Skeletal muscle cell (primary cell): ENCODE measurements at places on chromosomes 7 and 10.

DNA sequence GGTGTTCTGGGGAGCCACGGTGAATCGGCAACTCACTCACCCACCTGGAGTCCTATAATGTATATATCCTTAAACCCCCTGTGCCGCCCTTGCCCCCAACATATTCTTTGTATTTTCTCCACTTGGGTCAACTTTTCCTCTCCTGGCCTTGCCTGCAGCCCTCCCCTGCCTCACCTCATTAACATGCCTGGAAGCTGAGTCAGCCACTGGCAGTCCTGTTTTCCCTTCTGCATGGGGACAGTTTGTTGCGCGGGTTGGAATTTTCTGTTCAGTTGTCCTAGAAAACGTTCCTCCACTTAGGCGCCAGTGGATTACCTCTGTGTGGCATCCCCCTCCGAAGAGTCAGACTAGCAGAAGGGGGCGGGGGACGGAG is 97.4 kb downstream of the C10orf105 start:
- peak; percentile 10 for DNase-seq

DNA sequence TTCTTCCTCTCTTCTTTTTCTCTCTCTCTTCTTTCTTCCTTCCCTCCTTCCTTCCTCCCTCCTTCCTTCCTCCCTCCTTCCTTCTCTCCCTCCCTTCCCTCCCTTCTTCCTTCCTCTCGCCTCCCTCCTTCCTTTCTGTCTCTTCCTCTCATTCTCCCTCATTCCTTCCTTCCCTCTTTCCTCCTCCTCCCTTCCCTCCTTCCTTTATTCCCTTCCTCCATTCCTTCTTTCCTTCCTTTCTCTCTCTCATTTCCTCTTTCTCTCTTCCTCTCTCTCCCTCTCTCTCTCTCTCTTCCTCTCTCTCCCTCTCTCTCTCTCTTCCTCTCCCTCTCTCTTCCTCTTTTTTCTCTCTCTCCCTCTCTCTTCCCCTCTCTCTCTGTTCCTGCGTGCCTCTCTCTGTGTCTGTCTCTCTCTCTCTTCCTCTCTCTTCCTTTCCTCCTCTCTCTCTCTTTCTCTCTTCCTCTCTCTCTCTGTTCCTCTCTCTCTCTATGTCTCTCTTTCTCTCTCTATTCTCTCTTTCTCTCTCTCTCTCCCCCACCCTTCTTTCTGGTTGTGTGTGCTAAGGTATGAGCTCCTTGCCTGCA is 80.1 kb upstream of the PFKP start:
- no peak for DNase-seq

DNA sequence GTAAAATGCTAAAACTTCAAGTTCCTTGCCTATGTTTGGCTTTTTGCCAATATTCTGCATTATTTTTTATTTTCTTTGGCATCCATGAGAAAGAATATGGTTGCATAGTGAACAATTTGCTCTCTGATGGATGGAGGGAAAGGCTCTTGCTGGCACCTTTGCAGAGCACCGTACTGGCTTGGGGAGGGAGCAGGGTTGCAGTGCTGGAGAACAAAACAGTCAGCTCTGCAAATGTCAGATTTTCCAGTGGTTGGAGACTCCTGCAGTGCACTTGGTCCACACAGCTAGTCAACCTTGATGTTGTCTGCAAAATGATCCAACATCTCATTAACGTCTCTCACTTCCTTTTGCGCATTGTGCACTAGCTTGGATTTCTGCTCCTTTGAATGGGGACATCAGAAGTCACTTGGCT is 100.8 kb downstream of the ANLN start:
- DNase-seq, result no peak

DNA sequence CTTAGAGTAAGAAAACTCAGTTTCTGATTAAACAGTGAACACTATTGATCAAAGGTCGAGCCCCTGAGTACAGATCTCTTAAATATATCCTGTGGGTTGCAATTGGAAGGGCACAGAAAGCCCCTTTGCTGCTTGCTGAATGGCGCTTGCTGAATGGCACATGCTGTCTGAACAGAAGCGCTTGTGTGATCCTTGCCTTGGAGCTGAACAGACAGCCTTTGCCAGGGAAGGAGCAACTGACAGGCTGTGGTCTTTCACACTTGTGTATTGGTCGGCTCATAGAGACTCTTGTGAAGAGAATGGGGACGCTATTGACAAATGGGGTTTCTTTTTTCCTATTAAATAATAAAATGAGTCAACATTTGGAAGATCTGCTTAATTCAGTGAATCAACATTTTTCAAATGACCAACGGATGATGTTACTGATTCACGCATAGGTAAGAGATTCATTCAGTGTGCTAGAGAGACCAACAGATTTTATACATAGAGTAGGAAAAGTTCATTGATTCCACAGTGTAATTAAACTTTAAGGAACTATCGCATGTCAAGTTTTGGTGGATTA is 99.4 kb upstream of the TNS3 start:
- no peak for DNase-seq

DNA sequence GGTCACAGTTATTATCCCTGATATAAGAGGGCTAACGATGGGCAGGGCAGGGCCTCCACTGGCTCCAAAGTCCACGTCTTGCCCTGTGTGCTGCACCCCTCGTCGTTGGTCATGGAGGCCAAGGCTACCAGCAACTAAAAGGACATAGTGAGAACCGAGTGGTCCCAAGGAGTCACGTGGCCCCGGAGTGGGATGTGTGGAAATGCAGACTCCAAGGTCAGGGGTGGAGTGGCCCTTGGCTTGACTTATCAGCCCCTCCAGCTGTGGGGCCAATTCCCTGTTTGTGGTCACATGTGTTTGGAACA is 30.7 kb downstream of the BTBD16 start:
- DNase-seq, result no peak

- peak; percentile 33 for DNase-seq
Measured at GRCh38 chr7:66697449-66698438, 42.8 kb upstream of the RABGEF1 start.

DNA sequence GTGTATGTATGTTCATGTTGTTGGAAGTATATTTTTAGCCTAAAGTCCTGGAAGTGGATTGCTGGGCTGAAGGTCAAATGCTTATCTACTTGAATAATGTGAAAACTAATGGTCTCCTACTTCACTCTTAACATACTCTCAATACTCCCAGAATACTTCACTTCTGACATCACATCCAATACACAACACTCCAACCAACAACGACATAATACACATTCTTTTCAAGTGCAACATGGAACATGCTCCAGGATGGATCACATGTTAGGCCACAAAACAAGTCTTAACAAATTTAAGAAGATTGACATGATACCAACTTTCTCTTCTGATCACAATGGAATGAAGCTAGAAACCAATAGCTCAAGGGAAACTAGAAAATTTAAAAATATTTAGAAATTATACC is 126.9 kb upstream of the ADCY1 start:
- DNase-seq, result no peak

DNA sequence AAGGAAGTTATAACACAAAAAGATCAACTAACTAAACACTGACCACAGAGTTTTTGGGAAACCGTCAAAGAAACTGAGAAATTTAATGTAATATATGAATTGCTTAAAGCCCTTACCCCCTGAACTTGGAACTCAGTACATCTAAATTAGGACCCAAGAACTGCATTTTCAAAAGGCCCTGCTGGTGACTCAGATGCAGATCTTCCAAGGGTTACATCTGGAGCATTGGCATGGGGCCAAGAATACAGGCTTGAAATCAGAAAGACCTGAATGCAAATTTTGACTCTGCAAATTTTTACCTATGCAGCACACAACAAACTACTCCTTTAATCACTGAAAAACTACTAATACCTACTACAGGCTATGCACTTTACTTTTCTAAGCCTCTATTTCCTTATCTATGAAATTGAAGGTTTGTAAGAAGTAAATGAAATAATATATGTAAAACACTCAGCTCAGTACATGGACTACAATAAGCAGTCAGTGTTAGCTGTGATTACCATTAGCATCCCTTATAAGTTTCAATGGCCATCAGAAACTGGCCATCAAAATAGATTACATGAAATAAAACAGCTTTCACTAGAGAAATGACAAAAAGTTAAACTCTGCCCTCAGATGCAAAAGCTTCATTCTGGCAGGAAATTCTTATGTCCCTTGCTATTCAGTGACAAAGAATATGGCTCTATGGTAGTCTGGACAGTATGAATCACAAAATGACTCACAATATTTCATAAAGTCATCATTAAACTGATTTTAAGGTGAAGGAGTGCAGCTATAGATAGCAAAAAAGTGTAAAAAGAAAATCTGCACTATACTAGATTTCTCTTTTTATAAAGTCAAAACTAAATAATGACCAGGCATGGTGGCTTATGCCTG is 43.6 kb downstream of the NSUN6 start:
- DNase-seq, result peak; percentile 64

GRCh38 chr7:43674559-43675436 is 54.5 kb downstream of the COA1 start:
- DNase-seq, result peak; percentile 62

- no peak for DNase-seq
Measured at GRCh38 chr7:104653825-104654401, 325.5 kb downstream of the LHFPL3 start.

DNA sequence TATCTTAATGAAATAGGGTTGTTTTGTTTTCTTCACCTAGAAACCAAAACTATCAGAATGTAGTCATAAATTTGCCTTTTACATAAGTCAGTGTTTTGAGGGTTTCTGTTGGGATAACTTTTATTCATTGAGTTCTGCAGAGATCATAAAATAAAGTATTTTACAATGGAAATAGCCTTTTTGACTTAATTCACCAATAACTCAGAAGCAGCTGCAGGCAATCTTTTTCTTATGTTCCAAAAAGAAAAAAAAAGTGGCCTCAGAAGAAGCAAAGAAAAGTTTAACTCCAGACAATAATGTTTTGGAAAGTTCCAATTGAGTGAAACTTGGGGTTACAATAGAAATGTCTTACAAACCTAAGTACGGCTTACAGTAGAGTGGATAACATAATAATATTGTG is 491.7 kb upstream of the NRP1 start:
- DNase-seq, result no peak

GRCh38 chr10:33355274-33355673 is 20.8 kb upstream of the NRP1 start:
- no peak for DNase-seq

GRCh38 chr10:92419740-92420545 is 129.0 kb downstream of the MARCHF5 start:
- peak; percentile 6 for DNase-seq

GRCh38 chr10:76905251-76905650 is 732.4 kb downstream of the KCNMA1 start:
- DNase-seq, result no peak

DNA sequence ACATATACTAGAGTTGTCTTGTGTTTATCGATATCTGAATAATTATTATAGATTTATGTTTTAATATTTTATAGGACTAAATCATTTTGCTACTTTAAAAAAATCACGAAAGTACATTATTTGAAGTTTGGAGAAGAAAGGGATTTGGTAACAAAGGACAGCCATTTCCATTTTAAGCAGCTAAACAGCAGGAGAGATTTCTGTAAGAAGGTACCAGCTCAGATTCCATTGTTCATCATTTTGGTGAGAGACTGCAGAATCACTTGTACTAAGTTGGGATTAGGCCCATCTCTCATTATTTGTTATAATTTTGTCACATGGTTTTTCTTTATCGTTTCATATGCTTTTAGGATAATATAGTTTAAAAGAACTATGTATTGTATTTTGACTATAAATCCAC is 46.7 kb downstream of the PALS2 start:
- DNase-seq, result no peak

DNA sequence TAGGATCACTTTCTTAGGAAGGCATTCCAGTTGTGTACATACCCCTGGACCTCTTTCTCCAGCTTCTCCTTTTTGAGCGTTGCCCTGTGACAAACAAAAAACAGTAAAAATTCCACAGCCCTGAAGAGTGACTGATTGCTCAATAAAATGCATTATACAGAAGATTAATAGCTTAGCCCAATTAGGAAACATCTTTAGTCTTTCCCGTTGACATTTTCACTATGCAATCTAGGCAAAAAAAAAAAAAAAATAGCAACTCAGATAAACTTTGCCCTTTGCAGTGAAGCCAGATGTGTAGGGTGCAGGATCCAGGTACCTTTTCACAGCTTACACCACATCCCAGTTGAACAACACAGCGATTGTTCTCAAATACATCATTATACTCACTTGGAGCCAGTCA is 17.9 kb downstream of the COL28A1 start:
- DNase-seq, result no peak
